Stimulated activated CD4-positive, alpha-beta T cell treated with anti-CD3 and anti-CD28 coated beads, TNF-alpha, amount 100 ng/mL, for 4 hours (primary cell): ENCODE measurements at places on chromosomes 6 and 20.
A peak's percentile ranks its signal among the peaks of the same experiment; 100 is the strongest.

- DNase-seq: no peak
Measured at GRCh38 chr6:96032661-96033060, 16.9 kb downstream of the FUT9 start.

GRCh38 chr6:106530502-106530901 is 98.8 kb downstream of the RTN4IP1 start:
- no peak for DNase-seq

DNA sequence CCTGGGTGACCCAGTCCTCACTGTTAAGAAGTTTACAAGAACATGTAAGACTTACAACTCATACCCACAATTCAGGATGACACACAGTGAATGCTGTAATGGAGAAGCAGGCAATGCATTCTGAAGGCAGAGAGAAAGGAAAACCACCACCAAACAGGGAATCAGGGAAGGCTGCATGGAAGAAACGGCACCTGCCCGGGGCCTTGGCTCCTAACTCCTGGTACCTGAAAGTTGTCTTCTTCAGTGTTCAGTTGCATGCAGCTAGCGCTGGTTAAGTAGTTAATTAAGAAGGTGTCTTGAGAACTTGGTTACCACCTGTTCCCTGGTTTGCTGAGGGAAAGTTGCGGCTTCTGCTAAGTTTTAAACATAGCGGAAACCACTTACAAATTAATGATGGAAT is 57.2 kb downstream of the GPR6 start:
- no peak for DNase-seq

- DNase-seq: no peak
Measured at GRCh38 chr6:5666695-5667094, 340.0 kb downstream of the NRN1 start.

DNA sequence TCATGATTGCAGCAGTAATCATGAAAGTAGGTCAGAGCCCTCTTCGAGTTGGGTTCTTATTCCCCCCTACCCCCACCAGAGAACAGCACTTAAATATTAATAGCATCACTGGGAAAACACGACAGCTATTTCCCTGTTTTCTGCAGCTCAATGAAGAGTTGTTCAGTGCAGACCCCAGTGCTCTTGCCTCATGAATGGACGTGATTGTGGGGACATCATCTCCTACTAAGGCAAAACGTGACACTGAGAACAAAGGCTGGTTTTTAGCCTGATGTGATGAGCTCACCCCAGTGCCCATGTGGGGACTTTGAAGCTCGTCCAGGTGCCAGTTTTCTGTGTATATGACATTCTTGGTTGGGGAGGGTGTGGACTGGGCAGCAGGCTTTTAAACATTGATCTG is 105.9 kb downstream of the SLC35F1 start:
- no peak for DNase-seq

DNA sequence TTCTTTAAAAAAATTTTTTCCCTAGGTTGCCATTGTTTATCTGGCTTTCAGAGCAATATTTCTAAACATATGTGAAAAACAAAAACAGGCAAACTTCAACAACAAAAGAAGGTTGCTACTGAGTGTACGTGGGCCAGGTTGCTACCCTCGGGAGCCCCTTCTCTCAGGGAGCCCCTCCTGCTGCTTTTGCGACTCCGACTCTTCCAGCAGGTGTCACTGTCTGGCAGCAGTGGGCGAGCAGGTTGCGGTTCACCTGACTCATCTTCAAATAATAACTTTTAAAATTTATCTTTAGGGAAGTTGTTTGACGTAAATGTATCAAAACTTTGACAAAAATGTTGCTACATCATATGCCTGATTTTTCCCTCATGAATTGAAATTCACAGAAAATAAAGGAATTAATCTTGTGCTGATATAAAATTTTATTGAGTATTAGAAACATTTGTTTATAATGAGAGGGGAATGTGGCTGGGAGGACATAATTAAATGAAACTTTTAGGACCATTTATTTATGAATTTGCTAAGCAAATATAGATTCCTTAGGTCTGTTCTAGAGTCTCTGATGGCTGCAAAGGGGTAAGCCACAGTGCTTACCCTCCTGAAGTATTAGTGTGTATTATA is 138.8 kb downstream of the HIVEP1 start:
- no peak for DNase-seq

DNA sequence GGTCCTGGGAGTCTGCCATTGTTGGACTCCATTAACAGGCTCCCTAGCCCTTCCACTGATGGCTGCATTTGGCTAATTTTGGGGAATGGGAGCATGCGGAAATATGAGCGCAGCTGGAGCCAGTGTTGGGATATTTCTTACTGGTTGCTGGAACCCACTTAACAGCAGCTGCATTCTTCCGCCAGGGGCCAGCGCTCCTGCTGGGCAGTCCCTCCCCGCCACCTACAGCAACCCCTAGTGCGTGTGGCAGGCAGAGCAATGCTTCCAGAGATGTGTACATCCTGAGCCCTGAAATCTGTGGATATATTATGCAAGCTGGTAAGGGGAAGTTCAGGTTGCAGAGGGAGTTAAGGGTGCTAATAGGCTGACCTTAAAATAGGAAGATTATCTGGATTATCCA is 16.4 kb downstream of the CST8 start:
- no peak for DNase-seq

- no peak for DNase-seq
Measured at GRCh38 chr20:44020406-44021148, 105.9 kb downstream of the TOX2 start.

- no peak for DNase-seq
Measured at GRCh38 chr6:56875523-56875922, 79.4 kb upstream of the BEND6 start.

- DNase-seq: no peak
Measured at GRCh38 chr6:1949538-1949937, 295.9 kb downstream of the GMDS start.

DNA sequence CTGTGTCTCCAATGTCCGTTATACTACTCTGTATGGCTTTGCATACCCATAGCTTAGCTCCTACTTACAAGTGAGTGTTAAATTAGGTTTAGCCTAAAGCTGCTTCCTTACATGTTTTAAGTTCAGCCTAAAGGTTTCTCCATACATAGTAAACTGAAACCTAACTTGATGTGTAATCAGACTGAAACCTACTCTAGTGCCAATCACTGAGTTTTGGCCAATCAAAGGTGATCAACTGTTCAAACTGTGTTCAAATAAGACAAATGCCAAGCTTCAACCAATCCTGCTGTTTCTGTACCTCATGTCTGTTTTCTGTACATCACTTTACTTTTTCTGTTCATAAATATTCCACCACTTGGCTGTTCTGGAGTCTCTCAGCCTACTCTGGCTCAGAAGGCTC is 20.0 kb downstream of the HLA-DOA start:
- DNase-seq: no peak

DNA sequence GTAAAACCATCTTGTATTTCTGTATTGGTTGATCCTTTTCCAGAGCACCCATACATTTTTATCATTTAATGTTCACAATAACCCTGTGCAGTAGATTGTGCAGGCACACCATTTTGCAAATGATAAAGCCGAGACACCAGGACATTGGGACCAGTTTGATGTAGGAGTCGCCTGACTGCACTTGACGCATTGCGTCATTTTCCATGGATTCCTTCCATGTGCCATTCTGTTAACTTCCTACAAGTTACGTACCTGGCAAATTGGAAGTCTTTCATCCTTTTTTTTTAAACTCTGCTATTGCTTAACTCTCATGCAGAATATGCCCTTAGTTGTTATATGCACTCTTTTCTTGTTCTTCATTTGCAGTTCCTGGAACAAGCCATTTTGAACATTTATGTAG is 43.0 kb downstream of the PRPH2 start:
- no peak for DNase-seq

DNA sequence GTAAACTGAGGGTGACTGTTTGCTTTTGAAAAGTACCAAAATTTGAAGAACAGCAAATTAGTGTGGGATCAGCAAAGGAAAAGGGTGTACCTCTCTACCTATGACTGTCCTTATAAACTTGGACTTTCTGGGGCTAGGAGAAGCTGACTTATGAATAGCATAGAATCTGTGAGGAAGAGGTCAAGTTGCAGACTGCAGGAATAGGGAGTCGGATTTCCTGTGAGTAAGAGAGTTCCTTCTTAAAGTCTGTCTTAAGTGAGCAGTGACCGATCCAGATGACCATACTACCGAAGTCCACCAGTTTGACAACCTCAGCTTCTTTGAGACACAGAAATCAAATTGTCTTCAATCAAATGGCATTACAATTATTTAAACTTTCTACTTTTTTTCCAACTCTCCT is 708.7 kb downstream of the UTRN start:
- DNase-seq: no peak

- DNase-seq: no peak
Measured at GRCh38 chr20:10306440-10307358, 88.1 kb downstream of the SNAP25 start.

DNA sequence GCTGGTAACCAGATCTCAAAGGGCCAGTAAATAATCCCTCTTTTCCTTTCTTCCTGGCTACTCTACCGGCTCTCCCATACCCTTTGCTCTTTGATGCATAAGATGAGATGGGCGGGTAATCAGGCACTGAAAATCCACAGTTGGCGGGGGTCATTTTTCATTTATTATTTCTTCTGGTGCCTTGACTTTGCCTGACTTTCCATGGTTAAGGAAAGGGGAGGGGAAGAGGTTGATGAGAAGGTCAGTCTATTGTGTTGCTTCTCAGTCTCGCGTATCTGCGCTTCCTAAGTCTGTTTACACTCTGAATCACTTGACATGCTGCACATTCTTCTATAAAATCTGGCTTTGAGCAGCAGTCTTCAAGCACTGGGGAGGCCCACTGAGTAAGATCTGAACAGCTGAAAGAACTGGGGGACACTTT is 121.1 kb upstream of the HDGFL1 start:
- no peak for DNase-seq

GRCh38 chr6:44133981-44134711 is 6.8 kb downstream of the TMEM63B start:
- no peak for DNase-seq

GRCh38 chr6:52588087-52588709 is 11.3 kb upstream of the TRAM2 start:
- DNase-seq: no peak

GRCh38 chr6:30828027-30828962 is 56.0 kb upstream of the DDR1 start:
- DNase-seq: peak; percentile 77

GRCh38 chr6:166584155-166584554 is 2.3 kb downstream of the RAMACL start:
- DNase-seq: no peak

- no peak for DNase-seq
Measured at GRCh38 chr6:3367630-3368029, 89.2 kb downstream of the SLC22A23 start.

GRCh38 chr20:59002388-59002787 is 4.7 kb downstream of the CTSZ start:
- no peak for DNase-seq

DNA sequence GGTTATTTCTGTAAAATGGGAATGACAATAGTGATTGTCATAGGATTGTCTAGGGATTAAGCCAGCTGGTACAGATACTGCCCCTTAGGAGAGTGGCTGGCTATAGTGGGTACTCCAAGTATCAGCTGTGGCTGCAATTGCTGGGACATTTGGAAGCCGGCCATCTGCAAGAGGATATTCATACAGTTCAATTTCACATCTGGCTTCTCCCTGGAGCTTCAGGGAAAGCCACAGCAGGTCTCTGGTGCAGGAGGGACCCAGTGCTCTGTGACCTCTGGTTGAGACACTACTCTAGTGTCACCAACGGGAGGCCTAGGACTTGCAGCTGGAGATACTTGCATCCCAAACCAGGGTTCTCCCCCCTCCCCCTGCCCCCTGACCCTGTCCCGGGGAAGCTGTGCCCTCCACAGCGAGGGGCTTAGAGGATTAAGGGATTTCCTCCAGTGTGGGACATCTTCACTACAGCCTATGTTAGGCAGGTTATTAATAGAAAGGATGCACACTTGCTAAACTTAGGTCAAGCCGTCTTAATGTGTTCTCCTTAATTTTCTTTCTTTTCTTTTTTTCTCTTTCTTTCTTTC is 2.7 kb downstream of the SLC2A10 start:
- no peak for DNase-seq

GRCh38 chr20:7798176-7798575 is 142.1 kb downstream of the HAO1 start:
- DNase-seq: no peak

DNA sequence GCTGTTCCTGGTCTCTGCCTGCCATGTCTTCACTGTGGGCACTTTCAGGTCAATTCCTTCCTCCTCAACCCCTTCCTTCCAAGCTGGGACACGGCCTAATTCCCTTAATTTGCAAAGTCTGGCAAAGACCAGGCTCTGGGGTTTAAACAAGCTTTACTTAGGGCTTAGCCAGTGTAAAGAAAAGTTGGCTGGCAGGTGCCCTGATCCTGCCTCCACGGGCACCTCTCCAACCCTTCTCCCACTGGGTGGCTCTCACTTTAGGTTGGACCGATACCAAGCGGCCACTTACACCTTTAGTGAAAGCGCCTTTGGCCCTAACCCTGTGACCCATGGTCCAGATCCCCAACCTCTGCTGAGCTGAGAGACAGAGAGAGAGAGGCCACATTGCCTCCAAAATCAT is 13.7 kb upstream of the MLN start:
- no peak for DNase-seq

GRCh38 chr6:157145656-157146285 is 177.5 kb downstream of the TMEM242 start:
- no peak for DNase-seq

GRCh38 chr6:63804381-63804956 is 168.9 kb downstream of the PHF3 start:
- DNase-seq: no peak

- DNase-seq: no peak
Measured at GRCh38 chr20:43899274-43900120, 15.2 kb upstream of the TOX2 start.

DNA sequence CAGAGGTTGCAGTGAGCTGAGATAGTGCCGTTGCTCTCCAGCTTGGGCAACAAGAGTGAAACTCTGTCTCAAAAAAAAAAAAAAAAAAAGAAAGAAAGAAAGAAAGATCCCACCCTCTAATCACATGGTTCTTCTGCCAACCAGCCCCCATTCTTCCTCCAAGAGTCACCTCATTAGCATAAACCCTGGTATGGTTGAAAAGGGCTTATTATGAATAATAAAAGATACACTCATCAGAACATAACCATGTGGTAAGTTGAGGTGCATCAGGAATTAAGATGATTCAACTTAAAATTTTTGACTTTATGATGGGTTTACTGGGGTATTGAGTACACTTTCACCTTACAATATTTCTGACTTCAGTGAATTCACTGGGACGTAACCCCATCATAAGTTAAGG is 793 bp upstream of the TRIM40 start:
- DNase-seq: no peak

DNA sequence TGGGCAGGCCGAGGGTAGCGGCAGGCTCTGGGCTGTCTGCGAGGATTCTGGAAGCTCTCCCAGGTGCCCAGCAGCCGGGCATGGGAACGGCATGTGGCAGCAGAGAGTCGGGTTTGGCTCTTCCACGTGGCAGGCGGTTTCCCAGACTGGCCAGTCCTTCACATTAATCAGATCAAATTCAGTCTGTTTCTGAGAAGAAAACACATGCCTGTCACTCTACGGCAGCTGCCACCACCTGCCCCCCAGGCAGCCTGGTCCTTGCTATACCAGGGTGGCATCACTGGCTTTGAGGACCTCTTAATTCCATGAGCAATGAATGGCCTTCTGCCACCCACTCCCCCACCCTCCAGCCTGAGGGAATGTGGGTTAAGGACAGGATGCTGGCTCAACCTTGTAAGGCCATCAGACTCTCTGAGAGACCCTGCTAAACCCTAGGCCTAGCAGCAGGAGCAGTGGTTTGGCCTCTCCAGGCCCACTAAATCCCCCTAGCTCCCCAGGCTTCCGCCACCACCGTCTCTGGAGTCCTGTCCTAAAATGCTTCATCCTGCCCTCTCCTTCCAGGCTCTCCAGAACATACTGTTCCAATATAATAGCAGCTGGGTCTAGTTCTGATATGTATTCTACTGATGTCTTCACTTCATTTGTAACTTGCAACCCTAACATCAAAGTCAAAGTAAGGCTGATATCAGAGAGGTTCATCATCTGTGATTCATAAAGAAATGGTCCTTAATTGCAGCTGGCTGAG is 47.8 kb downstream of the PLCG1 start:
- no peak for DNase-seq
